ENCODE measurements at places on chromosomes 2 and 18. TPM values are rescaled to one million over a fixed set of nuclear protein-coding genes. Genes with fewer than 3 reads are reported as not detected.

GRCh38 chr18:43547456-43547855, 270.2 kb upstream of the SYT4 start:
- no peak overlapping the region for H3K4me3 ChIP-seq
- no peaks in the 10 kb centered on the region for H3K36me3 ChIP-seq
- no peak overlapping the region for H3K27ac ChIP-seq
- H3K27me3 ChIP-seq: no peaks in the 10 kb centered on the region

GRCh38 chr2:143284087-143284675, 155.0 kb downstream of the ARHGAP15 start:
- no peak overlapping the region for H3K27ac ChIP-seq
- no peaks in the 10 kb centered on the region for H3K27me3 ChIP-seq
- no peak for DNase-seq
- no peaks in the 10 kb centered on the region for H3K36me3 ChIP-seq
- H3K4me1 ChIP-seq: no peaks in the 10 kb centered on the region

GRCh38 chr18:44181951-44182747, 498.5 kb upstream of the SETBP1 start:
- H3K4me3 ChIP-seq: no peak overlapping the region
- no peak overlapping the region for H3K27ac ChIP-seq
- DNase-seq: no peak
- H3K4me1 ChIP-seq: no peaks in the 10 kb centered on the region

GRCh38 chr2:6103372-6103771, 411.2 kb downstream of the SOX11 start:
- no peaks in the 10 kb centered on the region for H3K4me1 ChIP-seq
- no peak for DNase-seq
- H3K27ac ChIP-seq: no peak overlapping the region
- H3K27me3 ChIP-seq: no peaks in the 10 kb centered on the region
- H3K36me3 ChIP-seq: no peaks in the 10 kb centered on the region
- H3K4me3 ChIP-seq: no peak overlapping the region

GRCh38 chr2:36059691-36060090, 295.9 kb upstream of the CRIM1 start:
- no peaks in the 10 kb centered on the region for H3K27me3 ChIP-seq
- H3K4me1 ChIP-seq: no peaks in the 10 kb centered on the region
- no peak overlapping the region for H3K4me3 ChIP-seq
- no peaks in the 10 kb centered on the region for H3K36me3 ChIP-seq
- no peak overlapping the region for H3K27ac ChIP-seq

GRCh38 chr2:122863532-122863931, 1108.1 kb downstream of the TSN start:
- H3K4me3 ChIP-seq: no peak overlapping the region
- no peak for DNase-seq
- no peak overlapping the region for H3K27ac ChIP-seq
- no peaks in the 10 kb centered on the region for H3K36me3 ChIP-seq
- no peaks in the 10 kb centered on the region for H3K27me3 ChIP-seq
- no peaks in the 10 kb centered on the region for H3K4me1 ChIP-seq

- H3K4me3 ChIP-seq: no peak overlapping the region
- no peak for DNase-seq
- H3K4me1 ChIP-seq: no peaks in the 10 kb centered on the region
- no peaks in the 10 kb centered on the region for H3K36me3 ChIP-seq
Observed at GRCh38 chr2:23286031-23286757, 98.8 kb upstream of the KLHL29 start.

DNA sequence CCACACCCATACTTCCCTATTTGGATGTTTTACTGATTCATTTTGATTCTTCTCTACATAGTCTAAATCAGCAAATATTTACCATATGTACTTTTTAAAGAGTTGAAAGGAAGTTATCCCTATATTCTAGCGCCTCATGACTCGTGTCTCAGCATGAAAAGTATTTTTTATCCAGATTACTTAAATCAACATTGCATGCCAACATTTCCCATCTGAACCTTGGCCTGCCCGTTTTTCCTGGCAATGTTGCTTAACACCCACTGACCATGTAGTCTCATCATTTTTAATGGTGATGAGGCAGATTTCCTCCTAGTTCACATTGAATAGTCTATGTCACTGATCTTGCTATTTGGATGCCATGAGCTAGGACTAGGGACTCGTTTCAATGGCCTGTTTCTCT, 13.2 kb upstream of the SCYGR5 start:
- H3K36me3 ChIP-seq: no peaks in the 10 kb centered on the region
- H3K27me3 ChIP-seq: no peaks in the 10 kb centered on the region
- no peaks in the 10 kb centered on the region for H3K4me1 ChIP-seq
- DNase-seq: no peak
- H3K4me3 ChIP-seq: no peak overlapping the region

DNA sequence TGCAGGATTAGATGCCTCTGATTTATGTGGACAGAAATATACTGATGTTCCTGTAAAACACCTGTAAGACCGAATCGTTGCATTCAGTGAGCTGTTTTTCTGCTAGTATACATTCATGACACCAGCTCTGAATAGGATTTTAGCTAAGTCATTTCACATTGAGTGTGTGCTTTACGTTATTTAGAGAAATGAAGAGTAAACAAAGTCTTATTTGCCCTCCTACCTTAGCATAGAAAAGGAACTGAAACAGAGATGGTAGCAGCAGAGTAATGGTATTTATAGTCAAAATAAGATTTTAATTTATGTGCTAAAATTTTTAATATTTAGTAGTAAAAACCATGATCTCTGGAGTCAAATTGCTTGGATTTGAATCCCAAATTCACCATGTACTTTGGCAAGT, 168.0 kb downstream of the CERS6 start:
- no peaks in the 10 kb centered on the region for H3K27me3 ChIP-seq
- no peaks in the 10 kb centered on the region for H3K4me1 ChIP-seq
- H3K27ac ChIP-seq: no peak overlapping the region
- H3K4me3 ChIP-seq: no peak overlapping the region
- no peak for DNase-seq

The IGFBP5 gene
- 254 TPM for total RNA-seq

The ZSWIM2 gene
- total RNA-seq: not detected

The UGT1A3 gene
- not detected for total RNA-seq

The LYPD1 gene
- 0.82 TPM for total RNA-seq
